ENCODE measurements at places on chromosomes 1 and 21.

DNA sequence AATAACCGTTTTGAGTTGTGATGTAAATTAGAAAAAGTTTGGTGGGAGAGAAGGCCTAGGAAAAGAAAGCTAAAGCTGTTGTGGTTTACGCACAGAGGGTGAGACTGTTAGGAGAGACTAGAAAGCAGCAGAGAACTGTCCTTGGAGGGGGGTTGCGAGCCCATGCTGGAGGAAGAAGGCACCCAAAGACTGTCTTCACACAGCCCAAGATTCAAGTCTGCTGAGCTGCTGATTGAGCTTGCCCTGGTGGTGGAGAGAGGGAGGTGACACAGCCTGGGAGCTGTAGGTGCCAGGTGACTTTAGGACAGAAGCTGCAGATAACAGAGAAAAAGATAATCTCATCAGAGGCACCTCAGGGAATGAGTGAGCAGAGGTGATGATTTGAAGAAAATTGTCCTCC is 18.3 kb upstream of the TLR5 start:
- DNase-seq: no peak

DNA sequence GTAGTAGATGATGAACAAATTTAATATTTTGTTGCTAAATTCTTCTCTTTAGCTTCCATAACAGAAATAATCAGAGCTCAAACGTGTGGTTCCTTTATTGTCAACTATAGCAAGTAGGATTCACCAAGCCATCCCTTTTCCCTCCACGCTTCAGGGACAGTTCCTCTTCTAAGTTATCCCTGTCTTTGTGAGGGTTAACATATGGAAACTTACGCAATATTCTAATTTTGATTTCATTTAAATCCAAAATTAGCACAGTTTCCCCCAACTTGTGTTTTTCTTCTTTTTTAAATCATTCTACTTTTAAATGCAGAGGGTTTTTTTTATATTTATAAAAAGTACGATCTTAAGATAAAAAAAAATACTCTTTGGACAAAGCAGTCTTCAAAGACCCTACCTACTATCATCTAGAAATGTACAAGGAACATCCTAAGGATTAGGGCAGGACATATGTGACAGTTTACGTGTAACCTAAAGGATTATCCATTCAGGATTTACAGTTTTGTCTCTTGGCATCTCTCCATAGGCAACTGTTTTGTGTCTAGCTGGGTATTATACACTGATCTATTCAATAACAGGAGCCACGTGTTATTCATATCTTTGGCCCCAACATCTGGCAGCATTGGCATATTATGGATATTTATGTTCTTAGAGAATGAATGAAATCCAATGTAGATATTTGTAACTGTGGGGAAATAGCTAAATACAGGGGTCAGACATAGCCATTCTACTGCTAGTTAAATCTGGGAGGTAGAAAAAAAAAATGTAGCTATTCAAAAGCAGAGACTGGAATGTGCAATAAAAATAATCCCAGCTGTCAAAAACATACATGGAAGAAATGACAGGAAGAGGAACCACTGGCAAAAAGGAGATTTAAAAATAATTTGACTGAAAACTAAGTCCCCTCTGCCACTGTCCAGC is 272.9 kb downstream of the NEGR1 start:
- DNase-seq: no peak

DNA sequence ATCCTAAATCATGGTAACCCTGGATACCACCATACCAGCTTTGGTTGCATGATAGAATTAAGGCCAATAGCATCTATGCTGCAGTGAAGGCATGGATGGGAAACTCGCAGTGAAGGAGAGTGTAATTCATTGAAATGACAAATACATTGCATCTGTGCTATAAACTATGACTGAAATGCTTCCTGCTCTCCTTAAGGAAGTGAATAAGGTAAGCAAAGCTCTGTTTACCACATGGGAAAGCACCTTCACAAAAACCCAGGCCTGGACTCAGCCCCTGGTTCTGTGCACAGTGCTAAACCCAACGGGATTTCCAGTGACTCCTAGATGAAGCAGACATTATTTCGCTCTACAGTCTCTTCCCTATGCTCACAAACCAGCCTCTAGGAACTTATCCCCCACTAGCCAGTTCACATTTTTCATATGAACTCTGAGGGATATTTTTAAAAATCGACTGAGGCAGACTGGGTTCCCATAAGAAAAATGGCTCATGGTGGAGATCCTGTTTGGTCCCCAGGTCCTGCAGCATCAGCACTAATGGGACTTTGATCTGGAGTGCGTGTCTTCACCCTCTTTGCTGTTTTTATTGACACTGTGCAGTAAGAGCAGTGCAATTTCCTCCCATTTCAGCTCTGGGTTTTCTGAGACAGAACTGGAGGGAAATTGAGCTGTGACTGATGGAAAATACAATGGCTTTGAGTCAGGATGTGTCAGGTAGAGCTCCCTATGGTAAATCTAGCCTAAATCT is 362.7 kb downstream of the SIPA1L2 start:
- no peak for DNase-seq

- no peak for DNase-seq
Measured at GRCh38 chr1:242318140-242318539, 206.4 kb downstream of the PLD5 start.

GRCh38 chr21:29287383-29287782 is 11.3 kb upstream of the BACH1 start:
- no peak for DNase-seq

- DNase-seq: no peak
Measured at GRCh38 chr1:159884296-159884695, 15.7 kb downstream of the CFAP45 start.

- no peak for DNase-seq
Measured at GRCh38 chr1:43806183-43806582, 98.8 kb downstream of the ST3GAL3 start.

GRCh38 chr1:53016705-53017104 is 45.3 kb upstream of the PODN start:
- DNase-seq: no peak

DNA sequence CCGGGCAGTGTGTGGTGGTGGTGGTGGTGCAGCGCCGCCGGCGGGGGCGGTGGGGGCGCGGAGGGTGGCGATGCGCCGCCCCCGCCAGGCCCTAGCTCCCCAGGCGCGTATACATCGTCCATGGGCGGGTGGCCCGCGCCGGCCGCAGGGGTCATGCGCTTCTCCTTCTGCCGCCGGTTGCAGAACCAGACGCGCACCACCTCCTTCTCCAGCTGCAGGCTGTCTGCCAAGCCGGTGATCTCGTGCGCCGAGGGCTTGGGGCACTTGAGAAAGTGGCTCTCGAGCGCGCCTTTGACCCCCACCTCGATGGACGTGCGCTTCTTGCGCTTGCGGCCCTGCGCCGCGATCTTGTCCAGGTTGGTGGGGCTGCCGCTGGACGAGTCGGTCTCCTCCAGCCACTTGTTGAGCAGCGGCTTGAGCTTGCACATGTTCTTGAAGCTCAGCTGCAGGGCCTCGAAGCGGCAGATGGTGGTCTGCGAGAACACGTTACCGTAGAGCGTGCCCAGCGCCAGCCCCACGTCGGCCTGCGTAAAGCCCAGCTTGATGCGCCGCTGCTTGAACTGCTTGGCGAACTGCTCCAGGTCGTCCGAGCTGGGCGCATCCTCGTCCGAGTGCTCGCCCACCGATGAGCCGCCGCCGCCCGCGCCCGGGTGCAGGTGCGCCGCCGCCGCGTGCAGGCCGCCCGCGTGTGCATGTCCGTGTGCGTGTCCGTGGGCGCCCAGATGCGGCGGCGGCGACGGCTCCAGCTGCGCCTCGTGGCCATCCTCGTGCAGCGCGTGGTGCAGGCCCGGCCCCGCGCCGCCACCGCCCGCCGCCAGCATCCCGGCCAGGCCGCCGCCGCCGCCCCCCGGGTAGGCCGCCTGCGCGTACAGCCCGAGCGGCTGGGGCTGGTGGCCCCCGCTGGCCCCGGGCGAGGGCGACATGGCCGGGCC is 926 bp downstream of the POU3F1 start:
- no peak for DNase-seq

DNA sequence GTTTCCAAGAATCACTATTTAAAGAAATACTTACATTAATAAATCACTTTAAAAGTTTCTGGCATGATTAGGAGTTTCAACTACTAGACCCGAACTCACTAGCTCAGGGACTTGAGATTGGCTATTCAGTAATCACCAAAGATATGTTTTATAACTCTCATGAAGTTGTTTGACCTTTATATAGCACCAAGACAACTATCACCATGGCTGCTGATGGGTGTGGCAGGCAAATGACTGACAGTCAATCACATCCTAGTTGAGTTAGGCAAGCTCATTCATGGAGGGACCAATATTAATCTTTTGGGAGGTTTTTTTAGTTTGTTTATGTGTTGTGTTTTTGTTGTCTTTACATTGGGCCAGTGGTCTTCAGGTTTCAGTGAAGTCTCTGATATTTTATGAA is 376.3 kb upstream of the C1orf87 start:
- no peak for DNase-seq

GRCh38 chr21:37348664-37349063 is 17.9 kb upstream of the DYRK1A start:
- no peak for DNase-seq

- DNase-seq: no peak
Measured at GRCh38 chr21:41280115-41280919, 36.3 kb upstream of the FAM3B start.

DNA sequence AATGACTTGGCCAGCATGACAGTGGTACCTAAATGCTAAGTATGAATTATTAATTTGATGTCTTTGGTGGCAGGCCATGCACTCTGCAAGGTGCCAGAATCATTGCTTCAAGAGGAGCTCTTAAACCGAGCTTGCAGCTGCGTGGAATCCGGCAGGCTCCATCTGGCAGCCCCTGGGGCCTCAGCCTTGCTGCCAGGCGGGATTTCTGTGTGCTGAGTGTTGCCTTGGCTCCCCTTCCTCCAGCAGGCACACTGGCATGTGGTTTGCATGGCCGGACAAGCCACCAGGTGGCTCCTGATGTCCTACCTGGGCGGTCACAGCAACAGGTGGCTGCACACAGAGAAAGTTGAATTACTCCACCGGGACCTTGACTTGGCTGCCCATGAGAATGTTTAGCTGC is 155.4 kb downstream of the URB2 start:
- DNase-seq: no peak

DNA sequence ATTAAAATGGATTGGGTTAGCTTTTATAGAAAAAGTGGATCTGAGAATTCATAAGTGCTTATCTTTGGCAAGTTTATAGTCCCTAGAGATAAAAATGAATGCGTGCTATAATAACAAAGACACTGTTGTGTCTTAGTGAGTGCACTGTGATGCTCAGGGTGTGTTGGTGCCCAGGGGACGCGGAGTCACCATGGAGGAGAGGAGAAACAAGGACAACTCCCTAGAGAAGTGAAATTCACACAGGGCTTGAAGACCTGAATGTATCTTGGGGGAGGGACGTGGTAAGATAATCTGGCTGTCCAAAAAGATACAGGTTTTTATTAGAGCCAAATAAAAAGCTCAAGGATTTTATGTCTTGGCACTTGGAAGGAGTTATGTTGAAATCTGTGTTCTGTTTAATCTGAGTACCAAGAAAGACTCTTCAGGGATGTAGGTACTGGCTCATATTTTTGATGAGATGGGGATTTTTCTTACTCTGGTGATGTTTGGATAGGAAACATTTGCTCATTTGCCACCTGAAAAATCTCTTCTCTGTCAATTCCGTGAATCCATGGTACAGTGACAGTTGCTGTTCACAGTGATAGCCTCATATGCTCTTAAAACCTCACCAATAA is 9.6 kb downstream of the SMYD2 start:
- no peak for DNase-seq

DNA sequence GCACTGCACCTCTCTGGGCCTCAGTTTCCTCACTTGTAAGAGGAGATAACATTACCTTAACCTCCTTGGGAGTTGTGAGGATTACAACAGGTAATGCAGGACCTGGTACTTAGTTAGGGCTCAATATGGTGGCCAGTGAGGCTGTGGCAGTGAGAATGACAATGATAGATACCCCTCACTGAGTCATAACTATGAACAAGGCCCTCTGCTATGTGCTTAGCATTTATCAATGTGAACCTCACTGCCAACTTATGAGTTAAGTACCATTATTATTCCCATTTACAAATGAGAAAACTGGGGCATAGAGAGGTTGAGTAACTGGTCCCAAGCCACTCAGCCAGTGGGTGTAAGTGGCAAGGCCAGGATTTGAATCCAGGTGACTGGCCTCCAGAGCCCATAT is 64.4 kb downstream of the HMGB4 start:
- no peak for DNase-seq

GRCh38 chr1:157181790-157182189 is 43.6 kb upstream of the ETV3 start:
- no peak for DNase-seq

DNA sequence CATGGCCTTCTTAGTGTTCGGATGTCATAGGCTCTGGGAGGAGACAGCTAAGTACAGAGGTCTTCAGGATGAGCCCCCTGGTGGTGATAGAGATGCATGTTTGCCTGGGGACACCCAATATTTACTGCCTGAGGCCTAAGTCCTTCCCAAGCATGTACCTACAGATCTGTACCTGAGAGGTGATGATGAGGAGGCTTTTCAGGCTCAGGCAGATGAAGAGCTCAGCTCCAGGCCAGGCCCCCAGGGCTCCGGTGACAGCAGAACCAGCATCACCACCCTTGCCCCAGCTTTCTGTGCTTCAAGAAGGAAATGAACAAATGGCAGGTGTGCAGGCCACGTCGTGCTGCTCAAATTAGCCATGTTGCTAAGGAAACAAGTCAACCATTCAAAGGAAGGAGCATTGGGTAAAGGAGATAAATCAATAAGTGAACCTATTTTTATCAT is 21.1 kb downstream of the CACNA1E start:
- no peak for DNase-seq

DNA sequence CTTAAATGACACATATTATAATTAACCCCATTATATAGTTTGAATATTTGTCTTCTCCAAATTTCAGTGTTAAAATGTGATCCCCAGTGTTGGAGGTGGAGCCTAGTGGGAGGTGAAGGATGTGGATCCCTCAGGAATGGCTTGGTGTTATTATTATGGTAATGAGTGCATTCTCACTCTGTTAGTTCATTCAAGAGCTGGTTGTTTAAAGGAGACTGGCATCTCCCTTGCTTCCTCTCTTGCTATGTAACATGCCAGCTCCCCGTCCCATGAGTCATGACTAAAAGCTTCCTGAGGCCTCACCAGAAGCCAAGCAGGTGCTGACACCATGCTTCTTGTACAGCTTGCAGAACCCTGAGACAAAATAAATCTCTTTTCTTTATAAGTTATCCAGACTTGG is 1612.7 kb downstream of the AMY1C start:
- no peak for DNase-seq

GRCh38 chr1:195763146-195763906 is 844.9 kb downstream of the KCNT2 start:
- DNase-seq: no peak

Measured in stimulated activated CD4-positive, alpha-beta T cell treated with anti-CD3 and anti-CD28 coated beads, TNF-alpha, amount 100 ng/mL, for 48 hours (primary cell).